ENCODE measurements at places on chromosomes 4 and X. TPM values are rescaled to one million over a fixed set of nuclear protein-coding genes. Genes with fewer than 3 reads are reported as not detected.

DNA sequence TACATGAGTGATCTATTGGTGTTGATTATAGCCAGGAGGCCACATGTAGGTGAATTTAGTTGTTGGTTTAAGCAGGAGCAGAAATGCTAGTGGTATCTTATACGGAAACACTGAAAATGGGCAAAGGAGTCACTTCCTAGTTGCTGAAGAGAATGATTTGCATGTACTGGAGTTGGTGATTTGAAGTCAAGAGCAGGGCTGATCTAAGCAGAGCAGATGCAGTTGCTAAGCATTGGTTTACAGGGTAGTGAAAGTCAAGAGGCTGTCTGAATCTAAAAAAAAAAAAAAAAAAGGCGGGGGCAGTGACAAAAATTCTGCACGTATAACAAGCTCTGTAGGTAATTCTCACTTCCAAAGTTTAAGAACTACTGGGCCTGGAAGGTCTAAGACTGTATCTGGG, 90.4 kb upstream of the HPRT1 start:
- DNase-seq: no peak

- no peak for DNase-seq
Measured at GRCh38 chrX:80751456-80751855, 58.2 kb downstream of the BRWD3 start.

Gene HSFX3
- not detected for polyA plus RNA-seq

Gene TRPC3
- polyA plus RNA-seq: 0.81 TPM

DNA sequence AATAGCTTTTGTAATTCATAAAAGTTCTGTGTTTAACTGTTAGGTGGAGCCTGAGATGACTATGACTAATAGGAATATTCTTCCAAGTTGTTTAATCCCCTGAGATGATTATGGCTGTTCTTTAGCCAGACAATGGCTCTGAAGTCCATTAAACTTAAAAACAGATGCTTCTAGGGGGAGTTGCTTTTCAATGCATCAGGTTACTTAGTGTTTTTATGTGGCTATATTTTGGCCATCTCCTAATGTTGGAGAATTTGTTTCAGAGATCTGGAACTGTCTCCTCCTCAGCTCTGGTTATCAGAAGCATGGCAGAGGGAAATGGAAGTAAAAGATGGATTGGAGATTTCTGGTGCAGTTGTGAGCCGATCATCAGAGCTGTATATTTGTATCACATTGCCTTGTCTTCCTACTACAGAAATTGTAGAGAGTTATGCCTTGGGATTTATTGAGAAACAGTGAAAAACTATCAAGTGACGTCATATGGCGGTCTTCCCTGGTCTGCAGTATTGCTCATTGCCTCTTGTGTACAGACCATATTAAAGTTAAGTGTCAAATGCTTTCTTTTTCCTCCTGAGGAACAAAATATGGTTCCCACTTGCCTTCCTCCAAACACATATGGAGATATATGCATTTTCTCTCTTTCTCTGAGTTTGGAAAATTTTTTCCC, 29.8 kb downstream of the SGMS2 start:
- no peak for DNase-seq

- no peak for DNase-seq
Measured at GRCh38 chrX:118115953-118116712, 477 bp downstream of the KLHL13 start.

GRCh38 chr4:20456407-20456806, 204.7 kb downstream of the SLIT2 start:
- no peak for DNase-seq

Gene KCNIP4
- polyA plus RNA-seq: 12.2 TPM

Gene USP51
- 12.7 TPM for polyA plus RNA-seq

GRCh38 chrX:66012094-66012534, 27.8 kb downstream of the VSIG4 start:
- no peak for DNase-seq

DNA sequence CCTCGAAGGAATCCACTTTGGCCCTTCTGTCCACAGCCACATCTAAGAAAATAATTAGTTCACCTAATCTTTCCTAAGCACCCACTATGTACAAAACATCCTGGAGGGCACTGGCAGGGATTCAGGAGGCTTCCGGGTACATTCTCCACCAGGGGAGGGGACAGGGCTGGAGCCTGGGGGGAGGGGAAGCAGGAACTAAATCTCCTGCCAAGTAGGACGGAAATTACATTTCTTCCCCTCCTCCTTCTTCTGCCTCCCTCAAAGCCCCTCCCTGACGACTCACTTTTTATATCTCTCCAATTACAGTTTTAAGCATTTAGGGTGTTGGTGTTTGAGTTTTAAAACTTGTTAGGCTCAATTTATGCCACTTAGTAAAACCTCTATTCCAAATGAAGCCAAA, 203.1 kb downstream of the BCOR start:
- DNase-seq: peak; percentile 35

DNA sequence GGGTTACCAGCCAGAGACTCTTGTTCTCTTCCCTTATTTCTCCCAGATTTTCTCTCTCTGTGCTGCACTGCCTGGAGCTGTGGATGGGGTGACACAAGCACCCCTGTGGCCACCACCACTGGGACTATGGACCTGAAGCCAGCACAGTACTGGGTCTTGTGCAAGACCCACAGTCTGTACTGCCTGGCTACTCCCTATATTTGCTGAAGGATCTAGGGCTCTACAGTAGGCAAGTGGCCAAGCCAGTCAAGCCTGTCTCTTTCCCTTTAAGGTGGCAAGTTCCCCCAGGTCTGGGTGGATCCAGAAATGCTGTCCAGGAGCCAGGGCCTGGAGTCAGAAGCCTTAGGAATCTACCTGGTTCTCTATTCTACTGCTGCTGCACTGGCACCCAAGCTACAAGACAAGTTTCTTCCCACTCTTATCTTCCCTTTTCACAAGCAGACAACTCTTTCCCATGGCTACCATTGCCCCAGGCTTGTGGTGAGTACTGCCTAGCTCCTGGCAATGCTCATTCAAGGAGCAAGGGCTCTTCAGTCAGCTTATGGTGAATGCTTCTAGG, 28.4 kb upstream of the CT47A1 start:
- DNase-seq: no peak

Gene DCAF8L1
- polyA plus RNA-seq: not detected

- DNase-seq: no peak
Measured at GRCh38 chr4:4440333-4441061, 53.6 kb downstream of the NSG1 start.

DNA sequence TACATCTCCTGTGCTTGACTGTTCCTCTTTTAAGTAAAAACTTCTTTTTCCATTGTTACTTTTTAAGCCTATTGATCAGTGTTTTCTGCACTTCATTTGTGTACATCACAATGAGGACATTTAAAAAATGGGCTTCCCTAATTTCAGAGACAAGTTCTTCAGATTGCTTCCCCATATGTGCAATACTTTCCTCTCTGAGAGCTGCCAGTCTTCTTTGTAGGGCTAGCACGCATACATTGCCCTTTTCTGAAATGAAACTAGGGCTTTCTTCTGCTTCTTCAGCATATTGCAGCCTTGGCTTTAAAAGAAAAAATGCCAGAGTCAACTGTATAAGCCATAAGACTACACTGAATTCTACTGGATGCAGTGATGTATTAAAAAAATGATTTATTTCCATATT, 37.8 kb downstream of the FAT4 start:
- no peak for DNase-seq

DNA sequence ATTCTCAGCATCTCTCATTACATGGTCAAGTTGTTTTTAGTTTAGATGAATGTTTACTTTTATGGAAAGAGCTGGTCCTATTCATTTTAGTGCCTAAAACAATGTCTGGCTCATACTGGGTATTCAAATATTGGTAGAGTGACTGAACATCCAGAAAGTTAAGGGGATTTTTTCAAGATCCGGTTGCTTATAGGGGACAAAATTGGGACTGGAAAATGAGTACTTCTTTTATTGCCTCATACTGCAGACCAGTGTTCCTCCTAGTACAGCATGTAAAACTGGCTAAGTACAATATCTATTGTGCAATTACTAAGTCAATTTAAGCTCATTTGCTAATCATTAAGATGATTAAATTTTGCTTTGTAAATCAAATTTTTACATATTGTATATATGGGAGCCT, 13.9 kb downstream of the RP2 start:
- DNase-seq: no peak

Gene FAM149A
- 67.8 TPM for polyA plus RNA-seq

DNA sequence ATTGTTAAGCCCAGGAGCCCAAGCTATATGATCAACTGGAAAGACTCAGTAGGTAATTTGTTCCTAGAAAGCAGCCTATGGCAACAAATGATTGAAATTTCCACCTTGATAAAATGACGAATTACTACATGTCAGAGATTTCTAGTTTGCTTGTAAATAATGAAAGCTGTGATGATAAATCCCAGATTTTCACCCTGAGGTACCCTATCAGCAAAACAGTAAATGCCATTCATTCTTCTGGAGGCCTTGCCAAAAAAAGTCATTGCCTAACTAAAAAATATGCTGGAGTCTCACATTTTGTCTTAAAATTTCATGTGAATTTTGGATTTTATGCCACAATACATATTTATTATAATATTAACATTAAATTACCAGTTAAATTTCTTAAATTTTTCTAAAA, 71.3 kb downstream of the PPEF2 start:
- no peak for DNase-seq

Gene SLC16A2
- 24.1 TPM for polyA plus RNA-seq

GRCh38 chr4:102608190-102608589, 107.0 kb downstream of the NFKB1 start:
- DNase-seq: no peak

- DNase-seq: no peak
Measured at GRCh38 chr4:140219567-140219966, 65.6 kb upstream of the MAML3 start.

- DNase-seq: no peak
Measured at GRCh38 chr4:109989618-109990017, 76.9 kb downstream of the EGF start.

DNA sequence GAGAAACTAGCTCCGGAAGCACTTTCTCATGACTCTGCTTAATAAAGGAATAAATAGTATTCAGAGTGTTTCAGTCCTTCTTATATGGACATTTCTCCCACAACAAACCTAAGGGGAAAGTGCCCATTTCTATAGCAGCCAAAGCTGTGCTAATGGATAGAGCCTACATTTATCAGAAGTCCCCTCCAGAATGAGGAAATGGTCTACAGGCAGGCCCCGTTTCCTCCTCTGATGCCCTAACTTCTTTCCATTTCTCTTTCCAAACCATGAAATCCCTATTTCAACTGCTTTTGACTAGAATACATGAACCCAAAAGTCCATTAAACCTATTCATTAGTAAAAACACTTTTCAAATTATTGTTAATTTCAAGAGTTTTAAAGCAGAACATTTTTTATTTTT, 4.5 kb downstream of the ACSL1 start:
- no peak for DNase-seq

GRCh38 chr4:71189471-71189870, 149.3 kb upstream of the SLC4A4 start:
- no peak for DNase-seq

- DNase-seq: no peak
Measured at GRCh38 chr4:45241976-45242375, 515.6 kb upstream of the GNPDA2 start.

DNA sequence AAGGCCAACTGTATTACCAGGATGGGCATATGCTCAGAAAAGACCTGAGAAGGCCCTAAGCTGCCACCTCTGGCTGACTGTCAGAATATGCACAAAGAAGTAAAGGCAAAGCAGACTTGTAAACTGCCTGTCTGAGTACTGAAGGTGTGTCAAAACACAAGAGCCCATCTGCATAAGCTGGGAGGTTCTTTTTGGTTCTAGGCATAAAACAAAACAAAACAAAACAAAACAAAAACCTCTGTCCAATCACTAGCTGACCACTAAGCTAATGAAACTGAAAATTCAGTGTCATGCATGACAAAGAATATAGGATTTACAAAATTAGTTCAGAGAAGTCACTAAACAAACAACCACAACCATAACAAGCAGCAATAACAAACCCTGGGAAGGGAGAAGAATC, 20.6 kb downstream of the SH3D19 start:
- no peak for DNase-seq

DNA sequence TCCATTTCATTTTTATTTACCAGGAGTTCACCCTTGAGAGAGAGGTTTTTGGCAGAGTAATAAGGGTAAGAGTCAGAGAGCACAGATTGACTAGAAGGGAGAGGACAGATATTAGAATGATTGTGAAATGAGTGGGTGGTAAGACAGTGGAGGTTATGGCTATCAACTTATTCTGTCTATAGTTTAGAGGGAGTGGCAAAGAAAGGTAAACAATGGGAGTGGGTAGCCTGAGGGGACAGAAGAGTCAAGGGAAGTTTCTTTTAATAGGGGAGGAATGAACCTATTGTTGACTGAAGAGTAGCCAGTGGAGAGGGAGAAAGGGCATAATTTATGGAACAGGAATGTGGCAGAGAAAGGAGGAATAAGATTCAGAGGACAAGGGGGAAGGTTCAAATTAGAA, 186.5 kb upstream of the NRK start:
- no peak for DNase-seq
